ENCODE measurements at places on chromosomes 7 and 10.
A peak's percentile ranks its signal among the peaks of the same experiment; 100 is the strongest.

- no peak for DNase-seq
These were observed 63.6 kb downstream of the ANKRD7 start for GRCh38 chr7:118288098-118288497.

GRCh38 chr7:6615723-6616555 lies 529 bp downstream of the ZNF853 start:
- peak; percentile 81 for DNase-seq

DNA sequence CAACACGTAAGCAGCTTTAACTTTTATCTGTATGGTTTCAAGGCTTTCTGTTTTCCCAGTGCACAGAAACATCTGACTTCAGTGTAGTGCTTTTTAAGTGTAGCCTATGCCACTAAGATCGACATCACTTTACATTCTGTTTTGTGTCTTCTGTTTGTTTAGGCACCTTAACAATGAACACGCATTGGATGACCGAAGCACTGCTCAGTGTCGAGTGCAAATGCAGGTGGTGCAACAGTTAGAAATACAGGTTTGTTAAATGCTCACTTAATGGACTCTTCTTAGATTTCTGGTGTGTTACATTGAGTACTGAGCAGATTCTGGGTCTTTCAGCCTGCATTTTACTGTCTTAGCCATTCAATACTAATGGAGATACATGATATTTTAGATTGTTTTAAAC lies 237.4 kb downstream of the FOXP2 start:
- no peak for DNase-seq

DNA sequence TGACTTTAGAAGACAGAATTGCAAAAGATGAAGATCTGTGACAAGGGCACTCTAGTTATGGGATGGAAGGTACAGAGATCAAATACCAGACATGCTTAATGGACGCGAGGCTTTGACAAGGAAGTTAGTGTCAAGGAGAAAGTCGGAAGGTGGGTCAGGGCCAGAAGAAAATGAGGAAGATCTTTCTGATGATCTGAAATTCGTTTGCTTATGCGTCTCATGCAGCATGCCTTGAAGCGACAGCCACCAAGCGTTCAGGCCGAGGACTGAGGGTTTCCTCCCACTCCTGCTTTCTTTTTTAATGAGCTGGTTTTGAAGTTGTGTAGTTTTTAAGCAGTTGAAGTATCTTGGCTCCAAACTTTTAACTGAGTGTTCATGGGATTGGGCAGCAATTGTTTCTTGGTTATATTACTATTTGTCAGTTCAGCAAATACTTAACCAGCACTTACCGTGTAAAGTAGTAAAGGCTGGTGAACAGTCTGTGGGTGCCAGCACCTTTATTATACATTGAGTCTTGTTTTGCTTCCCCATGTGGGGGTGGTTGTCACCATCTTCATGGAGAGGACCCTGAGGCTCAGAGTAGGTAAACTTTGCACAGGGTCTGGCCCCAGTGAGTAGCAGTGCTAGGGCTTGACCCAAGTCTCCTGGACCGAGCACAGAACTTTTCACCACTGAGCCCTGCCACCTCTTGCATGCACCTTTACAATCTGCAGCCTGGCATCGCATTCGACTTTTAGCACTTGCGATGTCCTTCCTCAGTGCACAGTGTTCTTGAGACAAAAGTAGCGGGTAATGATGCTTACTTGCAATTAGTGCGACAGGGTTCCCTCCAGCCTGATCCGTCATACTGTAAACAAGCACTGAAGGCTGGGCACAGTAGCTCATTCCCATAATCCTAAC lies 14.3 kb upstream of the BHLHA15 start:
- no peak for DNase-seq

DNA sequence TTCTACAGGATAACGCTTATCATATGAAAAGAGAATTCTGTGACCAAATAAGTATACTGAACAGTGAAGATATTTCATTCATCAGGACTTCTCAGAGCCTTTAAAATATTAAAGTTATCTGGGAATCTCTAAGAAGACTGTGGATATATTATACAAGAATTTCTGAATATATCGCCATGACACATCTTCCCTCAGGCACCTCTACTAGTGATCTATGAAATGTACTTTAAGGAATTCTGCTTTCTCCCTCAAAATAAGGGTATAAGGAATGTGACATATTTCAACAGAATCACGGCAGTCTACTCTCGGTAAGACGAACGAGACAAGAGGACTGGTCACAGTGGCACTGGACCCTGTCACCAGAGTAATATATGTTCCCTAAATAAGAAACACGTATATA lies 504.2 kb upstream of the PHF14 start:
- no peak for DNase-seq

- DNase-seq = no peak
These were observed 125.8 kb downstream of the RALA start for GRCh38 chr7:39749177-39749576.

DNA sequence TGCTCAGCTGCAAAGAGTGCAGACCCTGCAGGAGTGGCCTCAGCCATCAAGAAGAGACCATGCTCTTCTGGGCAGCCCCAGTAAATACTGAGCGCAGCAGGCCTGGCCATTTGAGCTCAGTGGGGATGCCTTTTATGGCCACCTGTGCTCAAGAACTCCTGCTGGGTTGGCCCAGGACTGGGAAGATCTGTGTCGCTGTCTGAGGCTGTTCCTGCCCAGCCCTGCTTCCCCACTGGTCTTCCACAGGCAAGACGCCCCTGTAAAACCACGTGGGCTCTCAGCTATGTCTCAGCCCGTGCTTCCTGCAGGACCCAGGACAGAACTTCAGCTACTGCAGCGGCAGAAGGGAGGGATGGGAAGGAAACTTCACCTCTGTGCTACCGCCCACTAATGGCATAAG lies 10.5 kb upstream of the PPIF start:
- peak; percentile 6 for DNase-seq

GRCh38 chr10:42990016-42990720 lies 86.7 kb upstream of the RET start:
- no peak for DNase-seq

GRCh38 chr7:34096198-34096651 lies 190.9 kb downstream of the BMPER start:
- DNase-seq = no peak

- no peak for DNase-seq
These were observed 32.6 kb downstream of the LHPP start for GRCh38 chr10:124494046-124494807.

- no peak for DNase-seq
These were observed at the start of gene HOXA11 for GRCh38 chr7:27185013-27185853. TSS of gene HOXA11 (minus strand) at chr7:27185232. CDS start at chr7:27185144, 88 bp downstream.

- DNase-seq = no peak
These were observed 42.0 kb upstream of the FGFR2 start for GRCh38 chr10:121640266-121640665.

GRCh38 chr10:114279289-114279688 lies 40.2 kb downstream of the VWA2 start:
- no peak for DNase-seq

- DNase-seq = no peak
These were observed 175.5 kb downstream of the RNF216 start for GRCh38 chr7:5605775-5606634.

DNA sequence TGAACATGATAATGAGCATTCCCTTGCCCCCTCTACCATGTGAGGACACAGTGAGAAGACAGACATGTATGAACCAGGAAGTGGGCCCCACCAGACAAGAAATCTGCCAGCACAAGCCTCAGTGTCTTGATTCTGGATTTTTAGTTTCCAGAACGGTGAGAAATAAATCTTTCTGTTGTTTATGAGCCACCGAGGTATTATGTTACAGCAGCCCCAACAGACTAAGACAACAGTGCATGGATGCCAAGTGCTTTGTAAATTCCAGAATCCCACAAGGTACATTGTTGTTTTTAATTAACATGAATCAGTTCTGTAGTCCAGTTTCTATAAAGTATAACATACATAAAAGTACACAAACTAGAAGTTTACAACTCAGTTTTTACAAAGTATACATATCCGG lies 162.2 kb downstream of the ARHGAP21 start:
- no peak for DNase-seq

- no peak for DNase-seq
These were observed 254.3 kb downstream of the CDK14 start for GRCh38 chr7:90850471-90850870.

- DNase-seq = peak; percentile 23
These were observed 5.7 kb upstream of the MKRN1 start for GRCh38 chr7:140484951-140485499.

GRCh38 chr7:504221-505111 lies 15.2 kb downstream of the PDGFA start:
- DNase-seq = no peak

DNA sequence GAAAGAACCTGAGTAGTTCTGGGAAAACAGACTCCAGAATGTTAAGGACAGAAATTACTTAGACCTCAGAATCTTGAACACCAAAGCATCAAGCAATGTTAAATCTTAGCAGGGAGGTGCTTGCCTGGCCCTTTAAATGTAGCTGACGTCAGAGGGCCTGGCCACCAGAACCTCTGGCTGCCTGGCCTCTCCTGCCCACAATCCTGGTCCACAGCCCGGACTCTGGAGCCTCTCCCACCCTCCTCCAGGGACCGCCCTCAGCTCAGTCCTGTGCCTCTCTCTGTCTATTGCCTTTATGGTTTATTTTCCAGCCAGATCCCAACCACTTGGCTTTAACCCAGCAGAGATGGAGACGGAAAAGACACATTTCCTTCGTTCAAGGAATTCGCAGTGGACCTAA lies 42.2 kb upstream of the EGR2 start:
- DNase-seq = peak; percentile 43

Measured in GM23338 (cell line).